Kasumi-1 (cell line): ENCODE measurements at places on chromosomes 5 and 9.

DNA sequence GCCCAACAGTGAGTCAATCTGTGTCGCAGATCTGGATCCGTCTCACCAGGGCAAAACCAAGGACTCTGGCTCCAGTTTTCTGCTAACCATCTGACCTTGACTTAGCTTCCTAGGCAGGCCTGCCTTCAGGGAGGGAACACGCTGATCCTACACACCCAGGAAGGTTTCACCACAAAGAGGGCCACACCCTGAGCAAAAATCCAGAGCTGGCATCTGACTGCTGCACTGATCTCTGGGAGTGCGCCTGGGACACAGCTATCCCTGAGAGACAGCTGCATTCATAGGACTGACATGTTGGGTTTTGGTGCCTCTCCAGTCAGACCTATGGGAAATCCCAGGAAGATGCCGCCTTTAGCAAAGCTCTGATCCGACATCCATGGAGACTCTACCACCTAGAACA lies 47.5 kb downstream of the CDK5RAP2 start:
- no peak for DNase-seq

- no peak for DNase-seq
Measured at GRCh38 chr9:36584620-36585460, 12.1 kb downstream of the MELK start.

DNA sequence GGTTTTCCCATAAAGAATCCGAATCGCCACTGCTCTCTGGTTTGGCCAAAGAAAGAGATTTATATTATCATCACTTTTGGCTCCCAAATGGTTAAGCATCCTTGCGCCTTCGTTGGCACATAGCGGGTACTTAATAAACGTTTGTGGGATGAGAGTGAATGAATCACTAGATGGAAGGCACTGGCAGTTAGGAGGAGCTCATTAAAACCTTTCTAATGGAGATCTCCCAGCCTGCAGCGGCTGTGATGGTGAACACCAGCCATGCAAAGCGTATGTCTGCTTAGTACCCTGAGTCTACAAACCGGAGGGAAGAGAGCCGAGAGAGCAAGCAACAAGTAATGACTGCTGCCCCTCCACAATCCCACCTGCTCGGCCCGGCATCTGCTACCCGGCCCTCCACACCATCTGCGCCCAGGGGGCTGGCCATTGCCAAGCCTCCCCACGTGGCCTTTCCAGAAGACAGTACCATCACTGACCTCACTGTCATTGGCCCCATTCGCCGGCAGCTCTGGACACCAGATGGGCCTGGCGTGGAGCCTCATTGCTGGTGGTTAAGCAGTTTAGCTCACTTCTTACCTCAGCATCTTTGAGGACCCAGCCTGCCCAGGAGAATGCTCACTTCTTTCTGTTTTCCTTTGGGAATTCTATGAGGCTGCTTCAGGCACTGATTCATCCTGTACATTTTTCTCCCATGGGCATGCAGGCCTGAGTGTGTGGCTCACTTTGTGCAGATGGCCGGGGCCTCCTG lies 39.3 kb upstream of the ANKRD33B start:
- no peak for DNase-seq

DNA sequence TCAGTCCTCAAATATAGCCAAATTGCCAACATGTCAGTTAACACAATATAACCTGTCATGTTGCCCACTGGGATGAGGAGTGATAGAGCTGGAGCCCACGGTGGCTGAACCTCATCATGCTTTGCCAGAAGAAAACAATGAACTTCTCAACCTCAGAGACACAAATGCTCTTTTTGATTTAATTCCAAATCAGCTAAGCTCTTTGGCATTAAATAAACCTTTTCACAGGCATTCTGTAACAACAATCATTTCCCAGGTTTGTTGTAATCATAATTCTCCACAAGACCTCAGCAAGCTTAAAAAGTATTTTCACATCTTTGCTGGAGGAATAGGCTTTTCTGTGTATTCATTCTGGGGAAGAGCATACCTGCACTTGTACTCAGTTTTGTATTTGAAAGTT lies 830.9 kb downstream of the MAT2B start:
- DNase-seq = no peak

- no peak for DNase-seq
Measured at GRCh38 chr5:147509710-147510651, at the start of gene DPYSL3. Gene DPYSL3 (minus strand): TSS chr5:147510068. CDS start chr5:147509858, 210 bp downstream.

GRCh38 chr5:82275216-82275664 lies 2.9 kb downstream of the RPS23 start:
- no peak for DNase-seq

DNA sequence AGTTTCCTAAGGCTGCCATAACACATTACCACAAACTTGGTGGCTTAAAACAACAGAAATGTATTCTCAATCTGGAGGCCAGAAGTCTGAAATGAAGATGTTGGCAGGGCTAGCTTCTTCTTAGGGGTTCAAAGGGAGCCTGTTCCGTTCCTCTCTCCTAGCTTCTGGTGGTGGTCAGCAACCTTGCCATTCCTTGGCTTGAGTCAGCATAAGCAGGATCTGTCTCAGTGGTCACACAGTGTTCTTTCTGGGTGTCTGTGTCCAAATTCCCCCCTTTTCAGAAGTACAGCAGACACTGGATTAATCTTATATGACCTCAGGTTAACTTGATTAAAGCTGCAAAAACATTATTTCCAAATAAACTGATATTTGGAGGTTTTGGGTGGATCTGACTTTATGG lies 2.1 kb upstream of the OSMR start:
- no peak for DNase-seq

GRCh38 chr9:5552301-5552700 lies 42.0 kb downstream of the PDCD1LG2 start:
- DNase-seq = no peak

GRCh38 chr9:33721674-33722358 lies 73.5 kb upstream of the PRSS3 start:
- peak; percentile 76 for DNase-seq
